ENCODE measurements at places on chromosomes 3 and 15.

- no peak for DNase-seq
Observed at GRCh38 chr3:32956750-32957570, 5.5 kb downstream of the CCR4 start.

GRCh38 chr3:175146258-175146657 is 287.1 kb downstream of the NAALADL2 start:
- no peak for DNase-seq

- peak; percentile 81 for DNase-seq
Observed at GRCh38 chr3:12288182-12289129, at the start of gene PPARG. Gene PPARG, plus strand, starts transcription at chr3:12289070. Its CDS starts 90,642 bp downstream, at chr3:12379712.

- DNase-seq, result no peak
Observed at GRCh38 chr15:38130740-38131498, 121.7 kb upstream of the SPRED1 start.

DNA sequence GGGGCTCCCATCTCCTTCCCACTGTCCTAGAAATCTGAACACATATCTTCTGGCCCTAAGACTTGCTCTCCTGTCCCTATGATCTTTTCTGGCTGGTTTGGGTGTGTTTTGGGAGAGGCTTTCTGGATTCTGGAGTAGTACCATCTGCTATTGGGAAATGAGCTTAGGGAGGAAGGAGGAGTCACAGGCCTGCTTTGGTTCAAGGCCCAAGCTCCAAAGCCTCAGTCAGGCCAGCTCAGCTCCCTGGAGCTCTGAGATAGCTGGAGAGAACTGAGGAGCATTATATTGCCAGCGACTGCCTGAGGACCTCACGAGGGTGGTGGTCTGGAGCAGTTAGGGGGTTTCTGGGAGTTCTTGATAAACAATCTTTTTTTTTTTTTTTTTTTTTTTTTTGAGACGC is 18.7 kb downstream of the RASGRF1 start:
- DNase-seq, result no peak
